Activated T-helper 1 cell treated with Interleukin-2 at 50 U/mL for 16 hours (primary cell): ENCODE measurements at places on chromosomes 7 and 10.

- no peak for DNase-seq
Measured at GRCh38 chr7:108860615-108861014, 290.9 kb downstream of the DNAJB9 start.

GRCh38 chr7:1645071-1645409, 25.0 kb upstream of the ELFN1 start:
- no peak for DNase-seq

GRCh38 chr7:22784346-22784745, 38.3 kb downstream of the TOMM7 start:
- DNase-seq: no peak

DNA sequence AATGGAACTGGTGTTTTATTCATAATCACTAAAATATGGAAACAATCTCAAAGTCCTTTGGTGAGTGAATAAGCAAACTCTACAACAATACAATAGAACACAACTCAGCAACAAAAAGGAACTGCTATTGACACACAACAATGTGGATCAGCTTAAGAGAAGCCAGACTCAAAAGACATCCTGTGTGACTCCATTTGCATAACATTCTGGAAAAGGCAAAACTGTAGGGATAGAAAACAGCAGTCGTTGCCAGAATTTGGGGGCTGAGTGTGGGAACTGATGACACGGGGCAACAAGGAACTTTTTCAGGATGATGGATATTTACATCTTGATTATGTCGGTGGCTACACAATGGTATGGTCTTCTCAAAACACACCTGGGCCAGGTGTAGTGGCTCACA, 32.4 kb upstream of the SVIL start:
- DNase-seq: no peak

- no peak for DNase-seq
Measured at GRCh38 chr7:4416396-4417056, 265.6 kb upstream of the FOXK1 start.

DNA sequence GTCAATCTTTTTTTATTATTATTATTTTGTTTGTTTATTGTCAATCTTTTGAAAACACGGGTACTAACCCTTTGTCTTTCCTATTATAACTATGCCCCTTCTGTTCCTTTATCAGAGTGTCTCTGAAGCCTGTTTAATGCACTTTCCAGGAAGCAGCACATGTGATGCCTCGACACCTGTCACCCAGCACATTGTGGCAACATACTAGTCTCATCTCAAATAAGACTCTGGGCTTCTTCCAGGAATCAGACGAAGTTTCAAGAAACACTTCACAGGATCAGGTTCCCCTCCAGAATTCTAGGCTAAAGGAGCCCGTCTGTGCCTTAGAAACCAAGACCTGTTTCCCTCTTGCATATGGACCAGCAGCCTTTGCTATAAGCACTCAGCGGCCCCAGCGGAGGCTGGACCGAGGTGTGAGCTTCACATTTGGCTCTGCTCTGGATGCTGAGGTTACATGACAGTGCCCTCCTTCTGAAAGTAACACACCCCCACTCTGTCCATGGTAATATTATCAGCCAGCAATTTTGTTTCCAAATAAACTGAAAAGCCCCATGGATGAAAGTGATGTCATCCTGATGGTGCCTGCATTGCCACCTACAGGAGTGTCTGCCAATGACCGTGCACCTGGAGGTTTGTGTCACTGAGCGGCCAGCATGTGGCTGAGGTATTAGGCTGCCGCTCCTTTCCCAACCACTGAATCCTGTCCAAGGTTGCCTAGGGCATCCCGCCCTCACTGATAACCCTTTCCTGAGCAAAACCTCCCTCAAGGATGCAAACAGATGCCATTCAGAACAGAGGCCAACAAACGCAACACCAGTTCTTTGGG, 38.1 kb downstream of the MKI67 start:
- no peak for DNase-seq

DNA sequence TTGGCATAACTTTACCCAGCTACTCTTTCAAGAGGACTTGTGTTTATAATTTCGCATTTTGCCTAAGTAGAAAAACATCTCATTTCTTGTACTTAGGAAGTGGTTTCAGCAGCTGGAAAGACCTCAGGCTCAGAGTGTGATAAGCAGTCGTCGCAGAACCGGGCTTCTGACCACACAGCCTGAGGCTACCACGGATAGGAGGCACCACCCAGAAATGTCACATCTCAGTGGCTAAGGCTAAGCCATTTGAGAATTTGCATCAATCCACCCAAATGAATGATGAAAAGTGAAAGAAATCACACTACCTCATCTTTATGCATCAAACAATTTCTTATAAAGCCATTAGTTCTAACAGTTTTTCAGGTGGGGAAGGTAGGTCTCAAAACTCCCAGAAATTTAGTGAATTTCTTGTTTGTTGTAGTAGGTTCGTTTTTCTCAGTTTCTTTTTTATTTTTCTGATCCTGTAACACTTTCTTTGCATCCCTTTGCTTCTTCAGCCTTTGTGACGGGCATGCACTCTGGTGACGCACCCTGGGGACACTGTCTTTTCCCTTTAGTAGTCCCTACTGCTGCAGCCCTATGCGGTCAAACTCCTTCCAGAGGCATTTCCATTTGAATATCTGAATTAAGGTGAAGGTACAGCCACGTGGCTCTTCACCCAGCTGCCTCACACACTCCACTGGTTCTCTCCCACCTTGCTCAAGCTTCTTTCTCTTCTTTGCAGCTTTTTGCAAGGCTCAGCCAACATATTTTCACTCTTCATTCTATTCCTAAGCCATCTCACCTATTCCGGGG, 68.5 kb downstream of the MAP3K8 start:
- no peak for DNase-seq

- no peak for DNase-seq
Measured at GRCh38 chr7:135215698-135216097, 4.4 kb upstream of the WDR91 start.

- no peak for DNase-seq
Measured at GRCh38 chr7:104299323-104299722, 29.1 kb upstream of the LHFPL3 start.

GRCh38 chr10:103238506-103239252, 7.0 kb upstream of the RPEL1 start:
- no peak for DNase-seq

- no peak for DNase-seq
Measured at GRCh38 chr10:14665865-14666857, 108.5 kb downstream of the FAM107B start.

DNA sequence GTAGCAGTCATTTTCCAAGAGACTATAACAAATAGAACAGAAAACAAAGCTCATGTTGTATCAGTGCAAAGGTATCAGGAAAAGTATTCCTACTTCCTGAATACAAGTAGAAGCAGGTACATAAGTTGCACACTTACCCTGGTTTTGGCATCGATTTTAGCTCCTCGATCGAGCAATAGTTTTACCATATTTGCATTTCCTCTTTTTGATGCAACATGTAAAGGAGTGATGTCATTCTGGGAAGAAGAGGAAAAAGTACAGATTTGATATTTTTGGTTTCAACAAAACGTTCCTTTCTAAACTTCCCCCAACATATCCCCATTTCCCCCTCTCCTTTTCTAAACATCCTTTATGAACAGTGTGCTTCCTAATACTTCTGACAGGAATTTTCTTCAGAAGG, 155.1 kb downstream of the ANK3 start:
- no peak for DNase-seq

DNA sequence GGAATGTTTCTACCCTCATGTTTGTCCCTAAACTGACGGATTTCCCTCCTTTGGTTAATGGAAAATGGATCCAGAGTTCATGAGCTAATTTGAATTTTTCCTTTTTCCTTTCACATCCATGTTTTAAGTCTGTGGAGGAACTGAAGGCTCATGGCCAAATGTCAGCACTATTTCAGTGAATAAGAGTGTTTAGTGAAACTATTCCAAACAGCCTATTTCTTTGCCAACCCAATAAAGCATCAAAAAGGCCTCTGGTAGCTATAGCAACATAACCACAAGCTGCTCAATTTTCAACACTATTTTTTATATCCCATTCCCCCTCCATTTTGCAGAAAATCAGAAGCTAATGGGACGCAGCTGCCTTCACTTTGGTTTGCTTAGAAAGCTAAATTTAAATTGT, 1454.1 kb downstream of the GATA3 start:
- no peak for DNase-seq

- DNase-seq: no peak
Measured at GRCh38 chr10:86931872-86932271, 25.5 kb downstream of the MMRN2 start.

- no peak for DNase-seq
Measured at GRCh38 chr7:44333911-44334733, 8.7 kb upstream of the CAMK2B start.
